ENCODE measurements at places on chromosomes 6 and 20.

GRCh38 chr6:168088161-168089053 is 9.4 kb upstream of the FRMD1 start:
- DNase-seq, result no peak

GRCh38 chr20:14915356-14915755 is 577.9 kb upstream of the FLRT3 start:
- no peak for DNase-seq

DNA sequence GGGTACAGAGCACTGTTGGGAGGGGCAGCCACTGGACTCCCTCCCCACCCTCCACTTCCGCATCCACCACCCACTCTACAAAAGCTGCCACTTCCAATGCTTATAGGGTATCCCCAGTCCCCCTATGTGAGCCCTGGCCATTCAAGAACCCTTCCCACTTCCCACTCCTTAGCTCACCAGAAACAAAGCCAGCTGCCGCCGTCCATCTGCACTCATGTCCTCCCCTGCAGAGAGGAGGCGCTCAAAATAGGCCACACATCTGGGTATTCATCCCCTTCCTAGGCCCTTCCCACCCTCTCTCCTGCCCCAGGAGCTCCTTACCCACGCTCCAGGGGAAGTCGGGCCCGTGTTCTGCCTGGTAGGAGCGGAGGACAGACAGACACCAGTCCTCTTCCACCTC is 6.5 kb upstream of the LY6G5C start:
- no peak for DNase-seq

DNA sequence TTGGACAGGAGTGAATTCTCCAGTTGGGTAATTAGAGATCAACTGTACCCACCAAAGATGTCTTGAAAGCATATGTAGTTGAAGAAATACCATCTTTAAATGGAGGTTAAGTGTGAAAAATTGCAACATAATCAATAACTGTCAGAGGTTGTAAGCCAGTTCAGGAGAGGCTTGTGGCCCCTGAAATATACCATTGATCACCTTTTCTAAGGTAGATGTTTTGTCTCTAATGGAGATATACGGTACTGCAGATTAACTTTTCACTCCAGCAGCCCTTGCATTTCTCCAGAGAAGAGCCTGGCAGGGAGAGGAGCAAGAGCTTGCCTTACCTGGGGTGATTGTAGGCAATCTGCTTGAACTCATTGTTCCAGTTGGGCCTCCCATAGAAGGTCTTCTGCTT is 48.8 kb downstream of the NOX3 start:
- no peak for DNase-seq

- no peak for DNase-seq
Measured at GRCh38 chr6:168179133-168179532, 100.1 kb upstream of the FRMD1 start.

GRCh38 chr6:91141346-91141745 is 554.5 kb upstream of the MAP3K7 start:
- DNase-seq, result no peak

DNA sequence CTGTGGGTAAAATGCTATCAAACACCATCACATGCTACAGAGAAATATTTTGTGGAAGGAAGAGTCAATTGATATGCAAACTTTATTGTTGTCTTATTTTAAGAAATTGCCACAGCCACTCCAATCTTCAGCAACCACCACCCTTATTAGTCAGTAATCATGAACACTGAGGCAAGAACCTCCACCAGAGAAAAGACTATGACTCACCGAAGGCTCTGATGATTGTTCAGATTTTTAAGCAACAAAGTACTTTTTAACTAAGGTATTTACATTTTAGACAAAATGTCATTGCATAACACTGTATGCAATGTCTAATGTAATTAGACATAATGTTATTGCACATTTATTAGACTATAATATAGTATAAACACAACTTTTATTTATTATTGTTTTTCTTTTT is 26.2 kb upstream of the MMP24 start:
- DNase-seq, result no peak

Measured in activated CD4-positive, CD25-positive, alpha-beta regulatory T cell (primary cell).